ENCODE measurements at places on chromosomes 11 and 22. TPM values are rescaled to one million over a fixed set of nuclear protein-coding genes. Genes with fewer than 3 reads are reported as not detected.

- no peak for DNase-seq
These were observed 19.5 kb upstream of the UVRAG start for GRCh38 chr11:75795276-75796090.

POU2AF2 gene
- not detected for polyA plus RNA-seq

DNA sequence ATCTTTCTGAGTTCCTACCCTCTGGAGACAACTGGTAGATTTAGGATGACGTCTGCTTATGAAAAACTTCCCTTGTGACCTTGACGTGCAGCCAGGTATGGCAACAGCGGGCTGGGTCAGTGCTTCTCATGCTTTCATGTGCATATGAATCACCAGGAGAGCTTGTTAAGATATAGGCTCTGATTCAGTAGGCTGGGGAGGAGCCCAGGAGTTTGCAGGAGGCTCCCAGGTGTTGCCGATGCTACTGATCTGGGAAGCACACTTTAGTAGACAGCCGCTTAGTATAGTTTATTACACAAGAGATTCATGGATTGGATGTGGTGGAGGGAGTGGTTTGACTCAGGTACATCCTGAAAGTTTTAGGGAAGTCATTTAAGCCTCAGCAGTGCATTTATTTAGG, 23.8 kb downstream of the DIXDC1 start:
- DNase-seq, result no peak

DNA sequence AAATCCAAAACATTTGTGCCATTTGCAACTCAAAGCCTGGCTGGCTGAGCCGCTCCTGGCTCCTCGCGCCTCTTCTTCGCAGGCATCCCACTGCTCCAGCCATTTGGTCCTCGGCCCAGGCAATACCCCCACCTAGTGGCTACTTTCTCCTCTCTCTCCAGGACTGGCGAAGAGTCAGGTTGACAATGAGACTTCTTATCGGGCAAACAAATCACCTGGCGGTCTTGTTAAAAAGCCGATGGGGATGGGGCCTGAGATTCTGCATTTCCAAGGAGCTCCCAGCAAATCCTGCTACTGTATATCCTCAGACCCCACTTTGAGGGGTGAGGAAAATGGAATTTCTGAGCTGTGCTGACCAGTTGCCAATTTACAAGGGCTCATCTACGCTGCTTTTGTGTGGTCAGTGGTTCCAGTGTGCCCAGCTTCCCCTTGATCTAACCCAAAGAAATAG, 89.0 kb downstream of the ISX start:
- peak; percentile 38 for DNase-seq

PHOX2A gene
- polyA plus RNA-seq, result not detected

GRCh38 chr11:117796872-117797529, at the start of gene DSCAML1:
Gene DSCAML1, minus strand, starts transcription at chr11:117797216. Its CDS starts 137 bp downstream, at chr11:117797079.
- no peak for DNase-seq

DNA sequence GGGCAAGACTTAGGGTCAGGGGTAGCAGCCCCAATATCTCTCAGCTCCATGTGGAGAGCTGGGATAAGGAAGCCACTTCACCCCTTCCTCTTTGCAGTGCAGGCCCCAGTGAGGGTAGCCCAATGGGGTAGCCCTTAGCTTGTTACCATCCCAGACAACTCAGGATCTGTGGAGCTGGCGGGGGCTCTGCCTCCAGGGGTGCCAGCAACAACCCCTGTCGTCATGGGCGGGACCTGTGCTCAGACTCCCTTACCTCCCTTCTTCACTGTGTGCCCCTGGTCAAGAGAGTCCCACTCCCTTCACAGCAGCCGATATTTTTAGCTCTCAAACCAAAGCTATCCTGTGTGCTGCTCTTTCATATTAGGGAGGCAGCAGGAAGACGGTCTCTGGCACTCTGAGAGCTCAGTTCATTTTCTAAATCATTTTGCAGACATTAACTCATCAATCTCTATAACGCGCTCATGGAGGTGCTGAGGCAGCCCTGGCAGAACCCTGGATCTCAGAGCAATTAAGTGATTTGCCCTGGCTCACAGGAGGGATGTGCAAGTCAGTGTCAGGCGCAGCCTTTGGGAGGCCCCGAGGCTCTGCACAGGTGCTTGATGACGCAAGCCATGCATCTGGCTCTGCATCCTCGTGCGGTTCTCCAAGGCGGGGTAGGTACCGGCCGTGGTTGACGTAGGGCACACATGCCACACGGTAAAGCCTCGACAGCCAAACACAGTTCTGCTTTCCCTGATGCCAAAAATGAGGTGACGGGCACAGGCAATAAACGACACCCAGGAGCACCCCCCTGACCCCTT, 357.6 kb downstream of the SHANK2 start:
- DNase-seq, result no peak

CNIH2 gene
- 4.3 TPM for polyA plus RNA-seq

- DNase-seq, result no peak
These were observed 18.4 kb upstream of the ST3GAL4 start for GRCh38 chr11:126337126-126337473.

PATE3 gene
- polyA plus RNA-seq, result not detected

DNA sequence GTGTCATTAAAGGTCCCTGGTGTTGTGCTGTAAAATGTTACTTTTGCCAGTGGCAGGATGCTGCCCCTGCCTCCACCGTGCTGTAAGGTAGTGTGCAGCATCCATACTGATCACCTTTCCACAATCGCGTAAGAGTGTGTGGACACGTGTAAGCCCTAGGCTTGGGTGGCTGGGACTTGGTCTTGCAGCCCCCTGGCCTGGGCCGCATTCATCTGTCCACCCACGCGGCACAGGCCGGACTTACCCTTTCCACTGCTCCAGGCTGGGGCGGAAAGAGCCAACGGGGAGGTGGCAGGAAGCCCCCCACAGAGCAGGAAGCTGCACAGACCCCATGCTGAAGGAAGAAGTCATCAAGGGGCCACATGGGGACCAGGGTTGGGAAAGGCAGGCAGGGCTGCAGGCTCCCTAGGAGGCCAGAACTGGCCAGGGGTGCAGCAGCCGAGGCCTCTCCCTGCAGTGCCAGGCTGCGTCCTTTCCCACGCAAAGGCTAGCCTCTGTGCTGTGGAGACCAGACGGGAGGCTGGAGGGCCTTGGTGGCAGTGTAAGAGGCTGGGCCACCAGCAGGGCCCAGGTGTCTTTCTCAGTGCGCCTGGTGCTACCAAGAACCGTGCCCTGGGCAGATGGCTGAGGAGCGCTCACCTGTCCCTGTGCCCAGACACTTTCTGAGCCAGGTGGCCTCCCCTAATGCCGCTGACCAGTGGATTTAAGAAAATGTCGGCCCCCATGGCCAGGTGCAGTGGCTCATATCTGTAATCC, 11.7 kb upstream of the TMEM191C start:
- DNase-seq, result no peak

RGL4 gene
- polyA plus RNA-seq, result 2.5 TPM

- no peak for DNase-seq
These were observed 5.5 kb downstream of the RPS6KA4 start for GRCh38 chr11:64364435-64364834.

- DNase-seq, result no peak
These were observed 69.8 kb upstream of the TNRC6B start for GRCh38 chr22:40107851-40108378.

MLC1 gene
- polyA plus RNA-seq, result 1.6 TPM

GRCh38 chr11:72002841-72003775, 4.4 kb downstream of the IL18BP start:
- DNase-seq, result no peak

- no peak for DNase-seq
These were observed 66.2 kb upstream of the TCF20 start for GRCh38 chr22:42336527-42337227.

DNA sequence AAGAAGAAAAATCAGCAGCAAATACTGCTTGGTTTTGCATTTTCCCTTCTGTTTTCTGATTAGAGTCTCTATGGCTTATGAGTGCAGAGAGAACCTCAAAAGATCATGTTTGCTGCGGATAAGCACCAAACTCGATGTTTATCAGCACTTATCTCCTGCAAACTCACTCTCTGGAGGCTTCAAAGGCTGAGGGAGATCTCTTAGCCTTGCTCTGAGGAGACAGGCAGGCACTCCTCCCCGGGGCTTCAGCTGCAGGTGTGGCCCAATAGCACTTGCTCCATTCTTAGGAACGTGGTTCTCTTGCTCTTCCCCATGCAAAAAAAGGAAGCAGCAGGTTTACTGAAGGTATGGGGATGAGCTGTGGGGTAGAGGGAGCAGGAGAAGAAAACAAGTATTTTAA, 45.1 kb downstream of the FLI1 start:
- DNase-seq, result no peak

- no peak for DNase-seq
These were observed 2.4 kb upstream of the MMP13 start for GRCh38 chr11:102957953-102958352.

SLC22A25 gene
- polyA plus RNA-seq, result not detected

DNA sequence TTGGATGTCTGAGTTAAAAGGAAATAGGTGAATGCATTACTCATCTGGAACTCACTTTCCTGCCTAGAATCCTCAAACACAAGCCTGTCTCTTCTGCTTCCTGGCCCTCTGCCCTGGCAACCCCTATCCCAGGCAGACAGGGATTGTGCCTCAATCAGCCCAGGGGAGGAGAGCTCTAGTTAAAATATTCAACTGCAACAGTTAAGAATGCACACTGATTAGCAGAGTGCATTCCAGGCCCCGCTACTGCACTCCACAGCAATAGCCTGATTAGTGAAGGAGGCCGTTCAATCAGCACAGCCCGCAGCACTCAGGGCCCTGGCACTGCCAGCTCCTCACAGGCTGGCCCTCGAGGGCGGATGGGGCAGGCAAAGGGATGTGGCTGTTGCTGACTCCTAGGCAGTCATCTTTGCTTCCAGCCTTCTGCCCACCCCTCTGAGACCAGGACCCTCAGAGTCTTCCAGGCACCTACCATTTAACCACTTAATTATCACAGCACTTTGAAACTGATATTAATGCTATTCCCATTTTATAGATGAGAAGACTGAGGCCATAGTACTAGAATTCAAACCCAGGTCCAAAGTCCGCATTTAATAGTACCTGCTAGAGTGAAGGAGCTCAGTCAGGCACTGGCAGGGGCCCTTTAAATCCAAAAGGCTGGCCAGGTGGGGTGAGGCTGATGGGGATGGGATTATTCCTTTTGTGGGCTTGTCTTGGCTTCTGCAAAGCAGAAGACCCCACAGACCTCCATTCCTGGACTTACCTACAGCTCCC, 435.3 kb downstream of the SOX6 start:
- no peak for DNase-seq

MS4A6E gene
- not detected for polyA plus RNA-seq

OR8D4 gene
- not detected for polyA plus RNA-seq

PANX2 gene
- polyA plus RNA-seq, result 0.99 TPM

DNA sequence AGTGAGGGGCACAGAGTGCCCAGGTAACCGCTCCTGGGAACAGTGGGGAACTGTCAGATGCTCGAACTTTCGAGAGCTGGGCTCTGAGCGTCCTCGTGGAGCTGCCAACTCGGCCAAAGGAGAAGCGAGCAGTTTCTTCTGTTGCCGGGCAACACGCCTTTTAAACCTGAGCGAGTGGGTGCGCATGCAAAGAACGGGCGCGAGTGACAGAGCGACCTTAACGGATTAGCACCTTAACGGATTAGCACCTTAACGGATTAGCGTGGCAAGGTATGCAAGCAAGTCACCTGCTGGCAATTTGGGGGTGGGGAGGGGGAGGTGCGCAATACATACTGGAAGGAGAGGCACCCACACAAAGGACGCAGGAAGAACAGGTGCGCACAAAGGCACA, 61.8 kb upstream of the PRODH start:
- DNase-seq, result no peak

MMP10 gene
- 0.30 TPM for polyA plus RNA-seq

DNA sequence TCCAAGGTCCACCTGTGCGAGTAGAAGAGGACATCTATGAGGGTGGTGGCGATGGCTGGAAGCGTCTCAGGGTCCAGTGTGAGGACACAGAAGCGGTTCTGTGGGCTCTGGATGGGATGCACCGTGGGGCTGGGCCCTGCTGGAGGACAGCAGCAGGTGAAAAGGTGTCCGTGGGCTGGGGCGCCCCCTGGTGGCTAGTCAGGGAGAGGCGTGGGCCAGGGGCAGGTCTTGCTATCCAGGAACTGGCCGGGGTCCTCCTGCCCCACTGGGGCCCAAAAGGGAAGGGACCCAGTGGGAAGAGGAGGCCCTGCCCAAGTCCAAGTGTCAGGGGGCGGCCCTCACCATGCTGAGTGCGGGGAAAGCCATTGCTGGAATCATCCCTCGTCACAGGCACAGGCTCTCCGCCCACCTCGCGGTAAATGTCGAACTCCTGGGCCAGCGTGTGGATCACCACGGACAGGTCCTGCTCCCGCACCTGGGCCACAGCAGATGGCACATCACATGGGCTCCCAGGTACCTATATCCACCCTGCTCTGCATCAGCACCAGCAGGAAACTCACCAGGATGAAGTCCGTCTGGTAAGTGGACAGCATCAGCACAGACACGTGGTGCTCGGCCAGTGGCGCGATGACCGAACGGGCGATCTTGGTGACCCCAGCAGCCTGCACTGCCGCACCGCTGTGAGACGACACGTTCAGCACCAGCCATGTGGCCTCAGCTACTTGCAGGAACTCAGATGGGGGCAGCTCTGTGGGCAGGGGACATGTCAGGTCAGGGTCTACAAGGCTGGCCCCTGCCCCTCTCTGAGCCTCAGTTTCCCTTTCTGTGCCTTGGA, 2.3 kb downstream of the CASTOR1 start:
- DNase-seq, result no peak

DNA sequence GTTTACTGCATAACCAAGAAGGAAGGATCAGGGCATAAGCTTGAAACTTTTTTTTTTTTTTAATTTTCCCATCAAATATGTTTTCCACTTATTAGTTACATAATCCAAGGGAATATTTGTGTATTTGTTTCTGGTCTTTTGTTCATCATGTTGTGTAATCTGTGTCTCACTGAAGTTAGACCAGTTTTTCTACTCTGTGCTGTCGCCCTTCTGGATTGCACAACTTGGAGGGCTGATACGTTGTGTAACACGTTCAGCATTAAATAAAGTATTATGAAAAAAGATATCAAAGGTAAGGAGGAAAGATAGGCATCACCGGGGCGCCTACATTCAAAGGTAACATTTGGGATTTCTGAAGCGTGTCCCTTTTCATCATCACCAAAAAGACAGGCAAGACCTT, 3.3 kb upstream of the E2F8 start:
- no peak for DNase-seq

TMPRSS13 gene
- polyA plus RNA-seq, result 0.81 TPM

OR10AG1 gene
- polyA plus RNA-seq, result not detected
